ENCODE measurements at places on chromosomes 13 and 19. TPM values are rescaled to one million over a fixed set of nuclear protein-coding genes. Genes with fewer than 3 reads are reported as not detected.

GRCh38 chr13:39051157-39051556 lies 12.9 kb downstream of the NHLRC3 start:
- no peaks in the 10 kb centered on the region for H3K4me1 ChIP-seq
- no peak overlapping the region for H3K4me3 ChIP-seq
- H3K36me3 ChIP-seq: no peaks in the 10 kb centered on the region
- H3K27me3 ChIP-seq: no peaks in the 10 kb centered on the region
- no peak overlapping the region for H3K27ac ChIP-seq

DNA sequence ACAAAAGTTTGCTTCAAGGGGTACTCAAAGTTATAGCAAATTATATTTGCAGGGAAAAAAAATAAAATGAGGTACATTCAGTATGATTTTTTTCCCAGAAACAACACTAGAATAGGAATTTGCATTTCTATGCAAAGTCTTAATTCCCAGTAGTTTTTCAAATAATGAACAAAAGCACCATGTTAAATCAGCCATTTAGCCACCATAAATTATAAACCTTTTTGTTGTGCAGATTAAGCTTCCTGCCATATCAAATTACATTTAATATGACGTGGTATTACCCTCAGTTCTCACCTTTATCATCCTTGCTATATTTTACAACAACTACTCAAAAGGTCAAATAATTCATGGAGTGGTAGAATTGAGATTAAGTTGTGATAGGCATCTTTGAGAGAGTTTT lies 136.6 kb upstream of the FRY start:
- no peaks in the 10 kb centered on the region for H3K36me3 ChIP-seq
- no peaks in the 10 kb centered on the region for H3K27me3 ChIP-seq
- no peak overlapping the region for H3K4me3 ChIP-seq
- H3K4me1 ChIP-seq: no peaks in the 10 kb centered on the region
- H3K27ac ChIP-seq: no peak overlapping the region
- DNase-seq: no peak

DNA sequence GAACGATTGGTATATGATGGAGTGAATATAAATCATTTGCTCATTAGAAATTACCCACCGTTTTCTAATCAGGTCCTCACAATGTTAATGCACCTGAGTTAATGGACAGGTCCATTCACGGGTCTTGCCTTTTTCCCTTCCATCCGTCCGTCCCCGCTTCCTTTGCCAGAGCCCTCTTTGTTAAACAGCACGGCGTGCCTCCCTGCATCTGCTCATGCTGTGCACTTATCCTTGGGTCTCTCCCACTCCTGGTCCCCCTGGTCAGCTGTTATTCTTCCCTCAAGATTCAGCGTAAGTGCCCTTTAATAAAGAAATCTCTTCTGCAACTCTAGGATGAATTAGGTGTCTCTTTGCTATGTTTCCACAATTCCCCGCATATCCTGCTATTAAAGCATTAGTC lies 324.5 kb downstream of the DNAJC15 start:
- no peak overlapping the region for H3K27ac ChIP-seq
- H3K27me3 ChIP-seq: no peaks in the 10 kb centered on the region
- H3K36me3 ChIP-seq: no peaks in the 10 kb centered on the region
- no peak for DNase-seq
- no peaks in the 10 kb centered on the region for H3K4me1 ChIP-seq
- H3K4me3 ChIP-seq: no peak overlapping the region

- no peaks in the 10 kb centered on the region for H3K4me1 ChIP-seq
- DNase-seq: no peak
- no peak overlapping the region for H3K27ac ChIP-seq
- no peak overlapping the region for H3K4me3 ChIP-seq
Measured at GRCh38 chr13:70732611-70733010, 624.4 kb upstream of the KLHL1 start.

DNA sequence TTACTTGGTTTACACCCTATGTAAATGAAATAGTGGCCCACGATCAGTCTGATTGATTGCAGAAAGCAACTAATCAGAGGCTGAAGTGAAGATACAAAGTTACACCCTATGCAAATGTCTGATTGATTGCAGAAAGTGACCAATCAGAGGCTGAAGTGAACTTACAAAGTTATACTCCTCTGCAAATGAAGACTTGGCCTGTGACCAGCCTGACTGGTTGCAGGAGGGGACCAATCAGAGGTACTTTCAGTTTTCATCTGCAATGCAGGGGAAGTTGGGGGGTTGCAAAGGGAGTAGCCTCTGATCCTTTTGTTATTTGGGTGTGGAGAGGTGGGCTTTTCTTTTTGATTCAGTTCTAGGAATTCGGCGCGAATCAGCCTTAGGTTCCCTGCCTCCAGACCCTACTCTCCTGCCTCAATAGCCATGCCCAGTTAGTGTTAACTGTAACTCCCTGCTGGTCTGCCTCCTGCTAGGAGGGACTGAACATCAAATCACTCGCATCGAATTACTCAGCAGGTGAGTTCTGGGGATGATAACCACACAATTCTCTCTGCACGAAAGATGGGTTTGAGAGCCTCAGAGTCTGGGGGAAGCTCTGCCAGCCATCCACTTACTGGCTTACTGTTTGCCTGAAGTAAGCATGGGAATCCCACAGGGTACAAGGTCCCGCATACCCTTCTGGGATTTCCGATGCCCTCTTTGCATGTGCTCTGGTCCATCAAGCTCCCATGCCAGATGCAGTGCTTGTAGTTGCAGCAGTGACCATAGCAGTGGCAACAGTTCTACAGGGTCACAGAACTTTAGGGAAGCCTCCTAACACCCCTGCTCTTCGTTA lies 7.5 kb downstream of the ARL11 start:
- peak overlapping the region; percentile 34 for H3K4me3 ChIP-seq
- no peak for DNase-seq
- H3K27me3 ChIP-seq: no peaks in the 10 kb centered on the region
- no peak overlapping the region for H3K27ac ChIP-seq
- no peaks in the 10 kb centered on the region for H3K36me3 ChIP-seq

DNA sequence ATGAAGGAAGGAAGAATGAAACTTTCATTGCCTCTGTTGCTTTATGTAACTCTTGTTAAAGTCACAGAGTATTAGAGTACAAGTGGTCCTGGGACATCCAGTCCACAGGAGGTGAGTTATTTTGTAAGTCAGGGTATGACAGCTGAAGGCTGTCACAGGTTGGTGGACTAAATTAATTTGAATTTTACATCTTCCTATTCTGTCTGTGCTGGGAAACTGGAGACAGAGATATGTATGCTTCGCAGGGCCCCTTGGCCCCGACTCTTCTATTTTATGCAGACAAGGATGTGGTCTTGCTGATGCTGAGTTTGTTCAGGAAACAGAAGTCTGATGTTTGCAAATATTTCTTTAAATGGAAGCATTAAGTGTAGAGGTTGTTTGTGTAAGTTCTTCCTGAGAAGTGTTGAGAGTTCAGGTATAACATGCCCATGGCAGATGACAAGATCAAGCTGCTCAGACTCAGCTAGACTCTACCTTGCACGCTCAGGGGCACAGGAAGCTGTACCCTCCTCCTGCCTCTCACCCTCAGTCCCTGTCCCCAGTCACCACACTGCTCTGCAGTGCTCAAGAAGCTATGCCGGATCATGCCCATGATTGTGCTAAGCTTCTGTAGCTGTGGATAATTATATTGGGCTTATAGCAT lies 23.4 kb downstream of the RASL11A start:
- H3K4me1 ChIP-seq: no peaks in the 10 kb centered on the region
- no peak overlapping the region for H3K4me3 ChIP-seq
- DNase-seq: no peak
- H3K27ac ChIP-seq: no peak overlapping the region
- no peaks in the 10 kb centered on the region for H3K27me3 ChIP-seq
- H3K36me3 ChIP-seq: no peaks in the 10 kb centered on the region

DNA sequence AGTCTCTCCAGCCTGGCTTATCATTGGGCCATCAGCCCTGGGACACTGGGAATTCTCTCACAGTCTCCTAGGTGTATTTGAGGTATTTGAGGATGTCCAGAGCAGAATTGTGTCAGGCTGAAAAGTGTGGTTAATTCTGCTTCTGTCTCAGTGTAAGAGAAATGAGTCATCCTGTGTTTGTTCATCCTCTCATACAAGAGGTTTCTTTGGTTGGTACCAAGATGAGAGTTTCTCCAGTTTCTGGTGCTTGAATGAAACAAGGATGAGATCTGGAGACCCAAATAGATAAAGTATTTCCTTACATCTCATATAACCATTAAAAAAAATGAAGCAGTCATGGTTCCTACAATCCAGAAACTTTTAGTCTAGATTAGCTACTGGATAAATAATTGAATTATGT lies 7.7 kb downstream of the ZNF253 start:
- no peak for DNase-seq
- H3K36me3 ChIP-seq: no peaks in the 10 kb centered on the region
- H3K4me3 ChIP-seq: no peak overlapping the region
- H3K27ac ChIP-seq: no peak overlapping the region
- no peaks in the 10 kb centered on the region for H3K27me3 ChIP-seq
- H3K4me1 ChIP-seq: no peaks in the 10 kb centered on the region

- H3K4me3 ChIP-seq: no peak overlapping the region
- no peaks in the 10 kb centered on the region for H3K4me1 ChIP-seq
- H3K36me3 ChIP-seq: no peaks in the 10 kb centered on the region
- DNase-seq: no peak
- no peak overlapping the region for H3K27ac ChIP-seq
- no peaks in the 10 kb centered on the region for H3K27me3 ChIP-seq
Measured at GRCh38 chr13:30072818-30073186, 222.4 kb upstream of the UBL3 start.

HIF3A gene
- 5.5 TPM for total RNA-seq

Measured in right lobe of liver (tissue), 6 donors.